Fibroblast of the aortic adventitia (primary cell): ENCODE measurements at places on chromosomes 5 and 9.

GRCh38 chr9:96020792-96021550 is 145.5 kb downstream of the ERCC6L2 start:
- DNase-seq, result peak; percentile 13

- no peak for DNase-seq
Measured at GRCh38 chr9:126522612-126523356, 90.9 kb upstream of the LMX1B start.

GRCh38 chr9:95264954-95265615 is 52.4 kb downstream of the FANCC start:
- DNase-seq, result peak; percentile 68

GRCh38 chr9:90972057-90972456 is 170.4 kb downstream of the SYK start:
- no peak for DNase-seq

DNA sequence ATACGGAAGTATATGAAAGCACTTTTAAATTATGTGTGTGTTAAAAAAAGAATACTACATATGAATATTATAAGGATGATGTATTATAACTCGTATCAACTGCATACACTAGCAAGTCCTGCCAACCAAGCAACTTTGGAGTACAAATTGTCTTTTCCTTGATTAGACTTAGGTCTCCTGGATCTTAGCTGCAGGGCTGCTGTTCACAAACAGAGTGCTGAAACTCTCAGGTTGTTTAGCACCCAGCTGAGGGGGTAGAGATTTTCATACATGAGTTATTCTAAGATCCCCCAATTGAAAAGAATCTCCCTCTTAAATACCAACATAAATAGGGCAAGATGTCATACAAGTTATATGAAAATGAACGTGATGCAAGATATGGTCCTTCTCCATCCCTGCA is 149.8 kb upstream of the TNC start:
- peak; percentile 54 for DNase-seq

DNA sequence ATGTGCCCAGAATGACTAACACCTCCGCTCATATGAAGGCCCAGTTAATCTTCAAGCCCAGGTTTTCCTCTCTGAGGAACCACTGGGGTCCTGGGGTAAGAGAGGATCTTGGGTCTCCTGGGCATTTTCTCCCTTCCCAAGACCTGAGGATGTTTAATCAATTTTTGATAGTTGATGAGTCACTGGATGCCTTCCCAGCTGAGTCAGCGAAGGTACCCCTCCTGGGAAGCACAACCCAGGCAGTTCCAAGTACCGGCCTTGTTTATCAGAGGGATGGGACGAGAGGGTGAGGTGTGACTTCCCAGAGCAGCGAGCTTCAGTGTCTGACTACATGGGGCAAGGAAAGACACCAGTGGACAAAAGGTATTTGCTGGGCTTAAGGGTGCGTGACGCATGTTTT is 119.6 kb upstream of the IL12B start:
- peak; percentile 18 for DNase-seq

DNA sequence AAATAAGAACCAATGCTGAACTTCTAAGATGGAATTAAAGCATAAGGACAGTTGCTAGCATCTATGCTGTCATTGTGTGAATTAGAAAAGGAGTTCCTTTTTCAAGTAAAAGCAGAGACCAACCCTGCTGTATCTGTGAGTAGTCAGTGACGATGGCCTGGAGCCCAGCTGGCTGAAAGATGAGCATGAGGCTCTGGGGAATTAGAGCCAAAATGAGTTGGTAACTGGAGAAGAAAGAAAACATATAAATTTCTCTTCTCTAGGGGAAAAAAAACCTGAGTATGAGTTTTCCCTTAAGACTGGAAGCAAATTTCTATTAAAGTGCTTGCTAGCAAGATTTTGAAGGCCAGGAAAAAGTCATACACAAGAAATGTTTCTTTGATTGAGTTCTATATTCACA is 1.6 kb upstream of the SPZ1 start:
- DNase-seq, result peak; percentile 33

DNA sequence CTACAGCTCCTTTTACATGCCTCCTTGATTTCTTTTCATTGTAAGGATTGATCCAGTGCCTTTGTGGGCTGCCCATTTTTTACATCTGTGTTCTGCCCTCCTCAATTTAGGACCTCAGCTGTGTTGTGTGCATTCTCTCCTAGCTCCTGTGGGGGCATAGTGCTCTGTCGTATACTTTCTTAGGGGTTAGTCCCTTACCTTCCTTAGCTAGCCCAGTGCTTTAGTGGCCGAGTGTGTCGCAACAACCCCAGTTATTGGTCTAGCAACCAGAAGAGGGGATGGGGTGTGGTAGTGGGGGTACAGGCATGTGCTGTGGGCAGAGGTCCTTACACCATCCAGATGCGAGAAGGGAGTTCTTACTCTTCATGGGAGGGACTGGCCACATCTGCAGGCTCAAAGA is 12.1 kb downstream of the MTRR start:
- no peak for DNase-seq

GRCh38 chr5:31827867-31828266 is 188.9 kb downstream of the PDZD2 start:
- no peak for DNase-seq

- no peak for DNase-seq
Measured at GRCh38 chr5:3324421-3325101, 271.1 kb upstream of the IRX1 start.

DNA sequence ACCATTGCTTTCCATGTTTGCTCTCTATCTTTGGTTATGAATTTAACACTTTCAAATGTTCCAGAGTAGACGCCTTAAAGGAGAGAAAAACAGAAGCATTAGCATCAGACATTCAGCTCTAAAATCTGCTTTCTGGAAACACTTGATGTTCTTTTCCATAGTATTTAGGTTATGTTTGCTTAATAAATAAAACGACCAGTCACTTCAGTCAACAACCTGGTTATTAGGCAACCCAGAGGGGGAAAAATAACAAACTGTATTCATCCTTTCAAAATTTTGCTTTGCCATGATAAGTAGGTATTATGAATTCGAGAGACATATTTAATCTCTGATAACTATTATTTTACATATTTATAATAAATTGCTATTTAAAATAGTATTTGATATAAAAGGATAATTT is 1044.7 kb downstream of the CDH9 start:
- DNase-seq, result no peak

DNA sequence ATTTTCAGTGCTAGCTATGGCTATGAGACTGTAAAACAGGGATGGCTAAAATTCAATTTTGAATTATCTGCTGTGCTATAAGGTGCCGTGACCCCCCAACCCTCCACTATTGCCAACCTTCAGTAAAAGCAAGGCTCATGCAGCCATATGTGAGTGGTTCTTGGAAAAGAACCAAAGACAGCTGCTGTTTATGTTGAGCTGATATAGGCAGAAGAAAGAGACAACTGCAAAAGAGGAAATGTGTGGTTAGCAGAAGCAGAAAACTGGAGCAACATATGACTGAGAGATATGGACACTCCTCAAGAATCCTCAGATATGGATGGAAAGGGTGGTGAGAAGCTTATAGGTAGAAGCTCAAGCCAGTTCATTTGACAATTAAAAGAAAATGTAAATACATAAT is 200.3 kb downstream of the TLE1 start:
- no peak for DNase-seq

- DNase-seq, result peak; percentile 69
Measured at GRCh38 chr5:125065741-125066140, 319.3 kb upstream of the ZNF608 start.

DNA sequence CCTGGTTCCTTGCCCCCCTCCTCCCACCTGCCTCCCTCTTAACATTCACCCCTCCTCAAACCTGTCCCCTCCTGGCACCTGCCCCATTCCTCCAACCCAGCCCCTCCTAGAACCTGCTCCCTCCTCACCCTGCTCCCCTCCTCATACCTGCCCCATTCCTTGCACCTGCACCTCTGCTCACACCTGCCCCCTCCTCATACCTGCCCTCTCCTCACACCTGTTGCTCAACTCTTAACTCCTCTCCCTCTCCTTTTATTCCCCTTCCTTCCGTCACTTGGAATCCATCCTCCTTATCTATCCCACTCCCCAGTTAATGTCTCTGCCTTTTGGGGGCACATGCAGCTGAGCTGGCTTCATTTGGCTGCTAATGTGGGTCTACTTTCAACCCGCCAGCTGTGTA is 712.1 kb downstream of the MTRR start:
- no peak for DNase-seq

DNA sequence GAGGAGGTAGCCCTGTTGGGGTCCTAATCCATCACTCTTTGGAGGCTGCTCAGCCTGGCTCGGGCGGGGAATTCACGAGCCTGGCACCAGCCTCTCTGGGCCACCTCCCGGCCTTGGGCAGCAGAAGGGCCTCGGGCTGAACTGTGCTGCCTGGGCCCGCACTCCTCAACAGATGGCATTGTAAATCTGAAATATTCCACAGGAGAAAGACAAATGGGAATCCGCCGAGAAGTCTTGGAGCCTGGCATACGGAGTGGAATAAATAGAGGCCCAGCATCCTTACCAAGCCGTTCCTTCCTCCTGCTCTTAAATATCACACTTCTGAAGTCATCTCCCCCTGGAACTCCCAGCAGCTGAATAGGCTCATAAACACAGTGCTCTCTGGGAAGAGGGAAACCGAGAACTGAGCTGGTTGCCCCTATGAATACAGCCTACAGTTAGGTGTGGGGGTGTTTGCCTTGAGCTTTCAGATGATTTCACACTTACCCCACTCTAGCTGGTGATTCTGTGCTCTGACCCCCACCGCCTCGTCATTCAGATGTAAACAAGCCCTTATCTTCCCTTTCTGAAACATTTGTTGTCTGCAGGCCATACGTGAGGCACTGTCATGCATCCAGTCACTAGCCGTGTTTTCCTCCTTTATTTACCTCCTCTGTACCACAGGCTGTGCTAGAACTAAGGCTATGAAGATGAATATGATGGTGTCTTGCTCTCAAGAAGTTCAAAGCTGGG is 455.0 kb upstream of the CLINT1 start:
- DNase-seq, result no peak

- DNase-seq, result peak; percentile 91
Measured at GRCh38 chr9:91486699-91487497, 63.3 kb upstream of the NFIL3 start.

DNA sequence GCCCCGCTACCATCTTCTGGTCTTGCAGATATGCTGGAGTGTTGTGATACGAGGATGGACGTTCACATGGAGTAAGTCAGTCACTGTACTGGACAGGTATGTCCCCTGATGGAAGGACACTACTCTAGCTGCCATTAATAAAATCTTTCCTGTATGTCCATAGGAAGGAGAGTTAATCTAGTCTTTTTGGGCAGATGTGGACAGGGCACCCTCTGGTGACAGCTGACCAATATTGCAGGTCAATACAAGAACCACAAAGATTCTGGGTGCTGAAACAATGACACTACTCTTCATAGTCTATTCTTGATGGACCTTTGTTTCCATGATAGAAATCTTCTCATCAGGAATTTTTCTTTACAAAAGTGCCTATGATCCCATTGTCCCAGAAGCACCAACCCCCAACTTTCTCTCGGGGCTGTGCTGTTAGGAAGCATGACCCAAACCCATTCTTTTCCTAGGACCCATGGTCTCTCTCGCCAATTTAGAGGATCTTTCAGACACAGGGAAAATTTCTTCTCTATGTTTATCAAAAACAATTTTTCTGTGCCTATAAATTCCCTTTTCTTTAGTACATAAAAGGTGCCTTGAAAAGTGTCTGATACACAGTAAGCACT is 376.9 kb downstream of the DTWD2 start:
- peak; percentile 4 for DNase-seq

- no peak for DNase-seq
Measured at GRCh38 chr5:94423411-94423810, 195.0 kb downstream of the KIAA0825 start.

DNA sequence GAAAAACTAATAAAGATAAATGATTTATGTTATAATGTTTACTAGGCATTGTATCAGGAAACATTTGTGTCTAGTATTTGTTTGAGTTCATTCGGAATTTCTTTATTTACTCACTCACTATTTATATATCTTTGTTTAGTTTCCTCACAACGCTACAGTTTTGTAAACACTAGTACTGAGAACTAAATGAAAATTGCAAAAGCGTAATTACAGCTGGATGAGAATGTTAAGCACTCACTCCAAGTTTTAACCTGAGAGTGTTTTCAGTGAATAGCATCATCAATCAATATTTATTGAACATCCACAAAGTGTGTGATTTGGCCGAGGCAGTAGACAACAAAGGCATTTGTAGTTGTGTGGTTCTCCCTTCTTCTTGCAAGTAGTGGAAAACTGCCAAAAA is 969.6 kb upstream of the DMAC1 start:
- DNase-seq, result no peak

- no peak for DNase-seq
Measured at GRCh38 chr5:41507501-41507900, 2.9 kb downstream of the PLCXD3 start.

DNA sequence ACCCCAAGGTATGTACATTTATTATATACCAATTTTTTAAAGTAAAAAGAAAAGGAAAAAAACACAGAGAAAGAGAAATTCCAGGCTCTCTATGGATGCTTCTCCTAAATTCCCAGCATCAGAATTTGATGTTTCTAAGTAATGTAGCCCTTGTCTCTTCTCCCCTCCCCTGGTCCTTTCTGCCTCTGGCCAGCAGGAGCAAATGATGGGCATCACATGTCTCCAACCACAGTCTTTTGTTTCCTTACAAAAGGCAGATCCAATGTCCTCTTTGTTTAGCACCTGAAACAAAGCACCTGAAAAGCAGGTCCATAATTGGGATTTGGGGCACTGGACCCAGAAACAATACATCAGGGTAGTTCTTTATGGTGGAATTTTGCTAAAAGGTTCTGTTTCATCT is 50.4 kb upstream of the APC start:
- no peak for DNase-seq

DNA sequence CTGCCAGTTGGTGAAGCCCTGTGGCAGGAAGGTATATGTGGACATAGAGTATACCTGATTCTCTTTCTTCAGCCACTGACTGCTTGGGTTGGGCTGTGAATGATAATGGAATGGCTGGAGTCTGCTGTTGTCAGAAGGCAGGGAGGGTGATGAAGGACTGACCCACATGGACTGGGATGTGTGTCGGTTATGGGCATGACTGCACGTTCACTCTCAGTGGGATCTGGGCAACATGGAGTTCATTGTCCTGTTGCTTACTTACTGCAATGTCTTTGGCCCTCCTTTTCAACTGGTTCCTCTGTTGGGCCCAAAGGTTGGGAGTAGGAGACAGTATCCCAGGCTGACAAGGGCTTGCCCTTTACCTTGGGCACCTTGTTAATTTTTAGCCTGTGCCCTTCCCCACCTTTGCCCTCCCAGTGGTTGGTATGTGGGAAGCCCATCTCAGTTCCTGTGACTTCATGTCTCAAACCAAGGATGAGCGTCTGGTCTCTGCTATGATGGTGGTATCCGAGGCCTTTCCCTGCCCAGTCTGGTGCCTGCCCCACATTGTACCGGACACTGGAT is 34.6 kb downstream of the FAXDC2 start:
- no peak for DNase-seq

DNA sequence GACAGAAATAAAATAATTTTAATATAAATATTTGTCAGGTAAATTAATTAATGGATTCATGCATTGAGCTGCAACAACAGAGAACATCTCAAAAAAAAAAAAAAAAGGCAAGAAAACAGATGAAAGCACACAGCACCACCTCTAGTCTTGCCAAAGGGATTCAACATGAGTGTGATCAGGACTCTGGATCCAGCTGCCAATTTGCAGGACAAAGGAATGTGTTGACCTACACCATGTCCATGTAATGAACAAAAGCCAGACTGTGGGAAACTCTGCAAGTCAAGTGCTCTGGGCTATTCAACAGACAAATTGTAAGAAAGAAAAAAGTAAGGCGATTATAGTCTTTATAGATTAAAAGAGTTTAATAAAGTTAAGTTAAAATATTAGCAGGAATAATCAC is 769.3 kb downstream of the TLR4 start:
- no peak for DNase-seq

GRCh38 chr5:1316588-1317340 is 21.9 kb upstream of the TERT start:
- no peak for DNase-seq
